ENCODE measurements at places on chromosomes 3 and 15.

DNA sequence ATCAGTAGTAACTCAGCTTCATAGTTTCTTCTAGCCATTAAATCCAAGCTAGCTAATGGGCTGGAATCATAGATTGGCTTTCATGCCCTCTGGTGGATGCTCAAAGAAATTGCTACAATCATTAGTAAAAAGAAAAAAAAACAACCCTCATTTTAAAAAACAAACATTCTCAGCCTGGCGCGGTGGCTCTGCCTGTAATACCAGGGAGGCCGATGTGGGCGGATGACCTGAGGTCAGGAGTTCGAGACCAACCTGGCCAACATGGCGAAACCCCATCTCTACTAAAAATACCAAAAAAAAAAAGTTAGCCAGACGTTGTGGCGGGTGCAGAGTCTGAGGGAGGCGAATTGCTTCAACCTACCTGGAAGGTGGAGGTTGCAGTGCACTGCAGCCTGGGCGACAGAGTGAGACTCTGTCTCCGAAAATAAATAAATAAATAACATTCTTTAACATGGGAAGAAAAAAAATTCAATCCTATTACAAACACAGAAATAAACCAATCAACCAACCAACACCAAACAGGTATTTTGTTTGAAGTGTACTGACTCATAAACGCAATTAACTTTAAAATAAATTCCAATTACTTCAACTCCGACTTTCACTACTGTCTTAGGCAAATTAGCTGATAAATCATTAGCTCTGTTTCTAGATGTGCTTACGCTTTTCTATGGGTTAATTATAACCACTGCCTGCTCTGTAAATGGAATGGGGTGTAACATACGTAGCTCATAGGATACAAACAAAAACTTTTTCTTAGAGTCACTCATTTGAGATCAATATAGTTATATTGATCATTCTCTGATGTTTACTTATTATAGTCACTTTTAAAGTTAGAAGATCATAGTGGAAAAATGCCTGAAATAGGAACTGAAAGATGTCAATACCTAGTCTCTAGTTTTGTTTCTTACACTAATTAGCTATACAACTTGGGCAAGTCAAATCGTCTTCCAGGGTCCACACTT lies 24.9 kb downstream of the TMEM207 start:
- DNase-seq: no peak

- no peak for DNase-seq
These were observed 68.1 kb downstream of the MEIS2 start for GRCh38 chr15:37032091-37032775.

DNA sequence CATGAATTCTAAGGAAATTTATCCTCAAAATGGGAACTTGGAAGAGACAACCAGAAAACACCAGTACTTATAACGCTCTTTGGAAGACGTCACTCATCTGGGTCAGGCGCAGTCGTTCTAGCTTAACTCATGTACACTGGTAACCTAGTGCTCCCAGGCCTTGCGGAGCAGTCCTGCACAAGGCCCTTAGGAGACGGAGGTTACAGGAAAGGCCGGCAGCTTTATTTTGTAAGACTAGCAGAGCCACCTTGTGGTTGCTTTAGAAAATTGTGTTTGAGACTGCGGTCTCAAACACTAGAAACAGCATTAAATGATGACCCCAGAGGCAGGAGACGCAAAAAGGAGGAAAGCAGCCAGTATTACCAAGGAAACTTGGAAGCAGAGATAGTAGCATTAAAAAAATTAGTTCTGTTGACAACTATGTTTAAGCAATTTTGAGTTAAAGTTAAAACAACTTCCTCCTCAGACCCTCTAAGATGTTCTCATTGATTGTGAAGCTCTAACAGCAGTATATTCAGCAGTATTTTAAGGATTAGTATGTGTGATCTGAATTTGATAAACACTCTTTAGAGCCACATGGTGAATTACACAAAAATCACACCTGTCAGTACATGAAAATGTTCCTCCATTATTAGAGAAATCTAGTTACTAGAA lies 141.9 kb upstream of the C2CD4B start:
- no peak for DNase-seq

GRCh38 chr3:107545680-107546120 lies 22.9 kb downstream of the BBX start:
- no peak for DNase-seq

DNA sequence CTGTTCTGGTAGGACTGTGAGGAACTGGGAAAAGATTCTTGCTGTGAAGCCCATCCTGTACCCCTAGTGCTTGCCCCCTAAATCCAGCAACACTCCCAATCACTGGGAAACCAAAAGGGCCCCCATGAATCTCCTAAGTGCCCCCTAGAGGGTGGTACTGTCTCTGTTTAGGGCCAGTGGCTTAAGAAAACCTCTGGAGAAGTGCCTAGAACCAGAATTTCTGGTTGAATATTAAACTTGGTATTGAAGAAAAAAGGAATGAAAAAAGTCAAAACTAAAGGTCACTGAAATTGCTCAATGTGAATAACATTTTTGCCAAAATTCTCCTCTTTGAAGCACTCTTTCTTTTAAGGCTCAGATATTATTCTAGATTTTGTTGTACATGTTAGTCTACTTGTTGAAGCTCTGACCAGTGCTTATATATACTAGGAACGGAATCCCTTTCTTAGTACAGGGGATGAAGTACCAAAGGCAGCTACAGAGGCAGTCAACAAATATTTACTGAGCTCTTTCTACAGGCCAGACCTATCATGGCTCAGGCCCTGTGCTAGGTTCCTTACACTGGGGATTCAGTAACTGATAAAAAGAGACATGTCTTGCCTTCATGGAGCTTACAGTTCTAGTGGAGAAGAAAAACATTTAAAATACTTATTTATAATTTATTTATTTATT lies 138.8 kb downstream of the MYLK start:
- DNase-seq: no peak

DNA sequence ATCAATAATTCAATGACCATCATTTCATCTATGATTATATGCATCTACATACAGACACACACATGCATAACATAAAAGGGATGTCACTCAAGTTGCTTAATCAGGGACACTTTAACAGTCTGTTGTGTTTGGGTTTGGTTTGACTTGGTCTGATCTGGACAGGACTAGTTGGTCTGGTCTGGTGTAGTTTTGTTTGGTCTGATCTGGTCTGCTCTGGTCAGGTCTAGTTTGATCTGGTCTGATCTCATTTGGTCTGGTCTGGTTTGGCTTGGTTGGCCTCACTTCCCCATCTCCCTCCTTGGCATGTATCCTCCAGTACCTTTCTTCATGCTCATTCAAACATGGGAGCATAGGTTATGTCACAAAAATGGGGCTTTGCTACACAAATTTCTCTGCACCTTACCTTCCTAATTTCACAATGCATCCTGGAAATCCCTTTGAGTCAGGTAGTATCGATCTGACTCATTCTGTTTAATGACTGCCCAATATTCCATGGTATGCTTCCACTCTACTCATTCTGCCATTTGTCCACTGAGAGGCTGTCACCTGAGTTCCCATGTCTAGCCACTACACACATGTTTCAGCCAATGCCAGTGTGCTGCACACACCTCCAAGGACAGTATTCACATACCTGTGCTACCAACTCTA lies 73.0 kb upstream of the TPM1 start:
- no peak for DNase-seq

GRCh38 chr3:52440671-52441070 lies 4.2 kb downstream of the SEMA3G start:
- DNase-seq: no peak

DNA sequence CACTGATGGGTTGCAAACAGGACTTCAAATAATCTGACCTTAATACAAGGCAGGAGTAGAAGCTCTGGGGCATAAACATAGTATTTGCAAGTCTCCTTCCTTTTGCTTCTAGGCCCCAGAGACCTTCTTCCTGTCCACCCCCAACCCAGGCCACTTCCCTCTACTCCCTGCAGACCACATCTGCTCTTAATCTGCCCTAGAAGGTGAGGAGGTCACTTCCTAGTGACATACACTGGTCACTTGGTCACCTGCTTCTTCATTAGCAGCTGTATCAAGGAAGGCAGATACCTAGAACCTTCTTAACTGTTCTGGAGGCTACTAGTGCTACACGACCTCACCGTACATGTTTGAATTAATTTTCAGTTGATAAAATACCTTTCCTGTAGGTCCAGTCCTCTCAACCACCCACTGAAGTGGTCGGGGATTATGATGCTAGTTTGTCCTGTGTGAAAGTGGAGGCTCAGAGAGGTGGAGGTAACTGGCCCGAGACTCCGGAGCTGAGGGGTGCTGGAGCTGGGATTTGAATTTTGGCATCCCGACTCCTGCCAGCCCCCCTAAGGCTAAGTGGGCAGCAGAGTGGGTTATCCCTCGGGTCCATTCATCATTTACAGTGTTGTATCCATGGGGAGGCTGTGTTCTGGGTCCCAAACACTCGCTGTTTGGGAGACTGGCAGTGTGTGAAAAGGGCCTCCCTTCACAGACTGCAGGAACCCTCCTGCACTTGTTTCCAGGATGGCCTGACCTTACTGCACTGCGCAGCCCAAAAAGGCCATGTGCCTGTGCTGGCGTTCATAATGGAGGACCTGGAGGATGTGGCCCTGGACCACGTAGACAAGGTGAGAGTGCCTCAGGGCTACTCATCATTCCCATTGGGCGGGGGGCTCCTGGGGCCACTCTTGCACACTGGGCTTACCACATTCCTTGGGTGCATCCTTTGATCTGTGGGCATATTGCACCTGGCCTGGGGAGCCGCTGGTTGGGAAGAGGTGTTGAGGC lies 13.9 kb downstream of the ANKDD1A start:
- no peak for DNase-seq

DNA sequence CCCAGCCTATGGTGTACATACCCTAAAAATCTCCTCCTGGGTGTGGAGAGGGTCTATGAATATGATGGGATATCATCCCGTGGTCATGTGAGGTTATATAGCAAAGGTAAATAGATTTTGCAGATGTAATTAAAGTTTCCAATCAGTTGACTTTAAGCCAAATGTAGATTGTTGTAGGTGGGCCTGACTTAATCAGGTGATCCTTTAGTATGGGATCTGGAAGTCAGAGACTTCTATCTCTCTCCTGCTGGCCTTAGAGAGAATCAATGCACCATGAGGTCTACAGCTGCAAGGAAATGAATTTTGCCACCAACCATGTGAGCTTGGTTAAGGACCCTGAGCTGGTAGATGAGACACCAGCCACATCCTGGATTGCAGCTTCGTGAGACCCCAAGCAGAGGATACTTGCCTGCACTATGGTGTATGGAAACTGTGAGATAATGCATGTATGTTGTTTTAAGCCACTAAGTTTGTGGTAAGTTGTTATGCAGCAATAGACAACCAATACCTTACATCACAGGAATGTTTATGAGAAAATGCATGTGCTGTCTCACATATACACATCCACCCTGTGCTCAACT lies 137.1 kb upstream of the SLC6A11 start:
- DNase-seq: no peak

- DNase-seq: no peak
These were observed 1.6 kb downstream of the PARP3 start for GRCh38 chr3:51943451-51944391.

DNA sequence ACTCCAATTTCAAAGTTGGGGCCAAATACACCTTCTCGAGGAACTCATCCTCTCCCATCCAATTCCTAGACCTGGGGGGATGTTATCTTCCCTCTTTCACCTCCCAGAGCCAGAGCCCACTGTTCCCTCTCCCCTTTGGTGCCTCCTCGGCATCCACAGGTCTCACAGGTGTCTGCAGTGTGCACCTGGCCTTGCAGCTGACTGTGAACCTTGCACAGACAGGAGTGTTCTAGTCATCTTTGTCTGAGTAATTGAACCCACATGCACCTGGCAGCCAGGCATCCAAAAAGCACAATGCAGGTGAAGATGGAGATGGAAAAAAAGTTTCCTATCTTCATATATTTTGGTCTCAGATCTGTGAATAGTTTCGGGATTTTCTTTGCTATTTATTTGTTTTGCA lies 30.8 kb downstream of the PCOLCE2 start:
- DNase-seq: no peak

DNA sequence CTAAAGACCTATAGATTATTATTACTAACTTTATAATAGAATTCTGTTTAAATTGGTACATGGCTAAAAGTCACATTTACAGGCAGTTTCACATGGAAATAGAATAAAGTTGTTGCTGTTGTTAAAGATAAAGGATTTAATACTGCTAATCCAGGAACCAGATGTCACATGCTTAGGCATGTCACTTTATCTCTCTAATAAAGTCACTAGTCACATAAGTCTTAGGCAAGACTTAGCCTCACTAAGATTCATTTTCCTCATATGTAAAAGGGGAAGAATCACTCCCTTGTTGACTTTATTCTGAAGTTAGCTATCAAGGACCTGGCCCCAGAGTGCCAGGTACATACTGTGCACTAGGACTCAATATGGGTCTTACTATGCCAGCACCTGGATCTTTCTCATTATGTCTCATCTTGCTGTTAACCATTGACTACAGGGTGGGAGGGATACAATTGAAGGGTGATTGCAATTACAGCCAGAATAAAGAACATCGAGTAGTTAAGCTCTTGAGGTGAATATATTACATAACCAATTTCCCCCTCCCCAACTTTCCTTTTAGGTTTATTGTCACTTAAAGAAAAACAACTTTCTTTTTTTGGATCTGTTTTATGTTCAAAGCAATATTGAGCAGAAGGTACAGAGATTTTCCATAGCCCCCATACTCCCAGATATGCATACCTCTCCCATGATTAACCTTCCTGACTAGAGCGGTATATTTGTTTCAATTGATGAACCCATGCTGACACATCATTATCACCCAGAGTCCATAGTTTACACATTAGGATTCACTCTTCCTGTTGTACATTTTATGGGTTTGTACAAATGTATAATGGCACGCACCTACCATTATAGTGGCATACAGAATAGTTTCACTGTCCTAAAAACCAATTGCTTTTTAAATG lies 36.6 kb downstream of the LNP1 start:
- DNase-seq: no peak

GRCh38 chr3:197674741-197675562 lies 61.8 kb downstream of the RUBCN start:
- DNase-seq: no peak

DNA sequence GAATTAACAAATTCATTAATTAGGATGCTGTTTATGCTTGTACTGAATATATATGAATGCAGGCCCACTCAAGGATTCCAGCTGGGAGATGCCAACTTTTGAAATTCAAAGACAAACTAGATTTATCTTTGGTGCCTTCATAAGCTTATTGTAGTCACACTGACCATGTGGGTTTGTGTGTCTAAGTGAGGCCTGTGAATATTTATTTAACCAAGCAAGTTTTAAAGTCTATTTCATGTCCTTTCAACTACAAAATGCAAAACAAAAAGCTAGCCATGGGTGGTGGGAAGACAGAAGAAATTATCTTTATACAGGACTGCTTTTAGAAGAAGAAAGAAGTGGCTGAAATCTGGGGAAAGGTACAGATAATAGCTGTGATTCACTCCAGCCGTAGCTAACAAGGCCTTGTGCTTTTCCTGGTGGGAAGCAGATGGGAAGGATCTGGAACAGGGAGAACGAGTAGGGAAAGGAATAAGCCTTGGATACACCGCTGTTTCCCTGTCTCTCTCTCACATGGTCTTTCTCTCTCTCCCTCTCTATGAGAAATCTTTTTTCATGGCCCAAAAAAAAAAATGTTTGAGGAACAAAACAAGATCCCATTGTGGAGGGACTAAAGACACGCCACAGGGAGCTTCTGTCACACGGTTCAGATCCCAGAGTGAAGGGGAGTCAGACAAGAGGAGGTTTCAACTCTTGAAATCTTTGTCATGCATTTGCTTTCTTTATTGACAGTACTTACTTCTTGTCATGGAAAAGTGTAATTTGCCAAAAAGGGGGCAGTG lies 225.5 kb downstream of the RORA start:
- DNase-seq: no peak

GRCh38 chr3:126850370-126851085 lies 132.4 kb upstream of the PLXNA1 start:
- DNase-seq: no peak
